AG09309 (cell line): ENCODE measurements at places on chromosomes 6 and 20.

- peak; percentile 25 for DNase-seq
Observed at GRCh38 chr6:73452107-73452461, at the start of gene CGAS. CGAS (minus strand) TSS chr6:73452297; CDS start chr6:73452181, 116 bp downstream.

- no peak for DNase-seq
Observed at GRCh38 chr6:160076009-160076408, 45.6 kb upstream of the SLC22A1 start.

DNA sequence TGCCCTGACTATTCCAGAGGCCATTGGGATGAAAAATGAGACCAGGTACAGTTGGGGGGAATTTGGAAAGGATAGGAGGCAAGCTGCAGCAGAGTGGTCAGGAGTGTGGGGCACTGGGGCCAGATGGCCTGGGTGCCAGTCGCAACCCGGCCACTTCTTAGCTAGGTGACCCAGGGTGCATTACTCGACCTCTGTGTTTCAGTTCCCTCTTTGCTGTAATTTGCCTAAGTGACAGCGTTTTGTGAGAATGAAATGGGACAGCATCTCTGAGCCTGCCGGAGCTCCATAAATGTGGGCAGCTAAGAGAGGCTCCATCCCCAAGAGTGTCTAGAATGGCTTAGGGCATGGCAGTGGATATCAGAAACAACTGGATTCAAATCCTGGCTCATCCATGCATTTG is 13.9 kb downstream of the LRFN2 start:
- DNase-seq = no peak

GRCh38 chr20:16423311-16424212 is 149.7 kb downstream of the KIF16B start:
- DNase-seq = no peak

GRCh38 chr6:31621991-31622390 is 1.5 kb downstream of the PRRC2A start:
- DNase-seq = no peak

DNA sequence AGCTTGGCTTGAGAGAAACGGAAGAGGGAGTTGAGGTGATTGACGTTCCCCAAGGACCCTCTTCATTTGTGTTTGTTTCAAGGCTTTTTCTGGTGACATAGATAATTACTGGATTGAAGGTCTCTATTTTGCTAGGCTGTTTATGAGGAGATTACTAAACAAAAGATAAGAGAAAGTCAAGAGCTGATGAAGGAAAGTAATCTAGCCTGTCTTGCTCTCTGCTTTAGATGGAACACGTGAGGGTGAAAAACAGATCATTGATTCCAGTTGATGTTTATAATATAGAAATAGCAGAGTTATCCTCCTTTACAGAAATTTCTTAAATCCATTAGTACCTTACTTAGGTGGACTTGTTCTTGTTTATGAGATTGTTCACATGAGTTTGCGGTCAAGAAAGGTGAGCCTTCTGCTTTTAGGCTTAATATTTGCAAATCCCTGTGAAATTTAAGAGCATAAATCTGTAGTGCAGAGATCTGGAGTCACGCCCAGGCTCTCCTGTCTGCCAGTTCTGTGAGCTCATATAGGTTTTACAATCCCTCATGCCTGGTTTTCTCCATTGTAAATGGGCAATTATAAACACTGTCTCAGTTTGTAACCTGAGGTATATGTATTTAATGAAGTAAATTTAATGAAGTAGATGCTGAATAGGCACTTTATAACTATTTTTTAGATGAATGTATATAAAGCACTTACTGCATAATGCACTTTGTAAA is 272.8 kb downstream of the NKAIN2 start:
- DNase-seq = no peak

- DNase-seq = no peak
Observed at GRCh38 chr6:17178754-17179529, 77.1 kb downstream of the STMND1 start.

DNA sequence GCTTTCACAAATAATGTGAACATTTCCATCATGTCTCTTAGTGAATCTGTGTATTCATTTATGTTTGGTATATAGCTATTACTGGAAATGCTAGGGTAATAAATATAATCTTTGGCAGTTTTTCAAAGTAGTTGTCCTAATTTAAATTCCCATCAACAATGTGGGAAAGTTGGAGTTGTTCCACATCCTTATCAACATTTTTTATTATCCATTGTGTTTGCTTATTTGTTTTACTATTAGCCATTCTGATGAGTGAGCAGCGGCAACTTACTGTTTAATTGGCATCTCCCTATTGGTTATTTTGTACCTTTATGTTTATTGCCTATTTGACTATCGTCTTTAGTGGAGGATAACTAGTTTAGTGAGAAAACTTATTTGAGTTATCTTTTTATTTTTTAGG is 121.1 kb upstream of the CCN2 start:
- DNase-seq = no peak

GRCh38 chr6:10580570-10580969 is 59.4 kb downstream of the GCNT2 start:
- no peak for DNase-seq

DNA sequence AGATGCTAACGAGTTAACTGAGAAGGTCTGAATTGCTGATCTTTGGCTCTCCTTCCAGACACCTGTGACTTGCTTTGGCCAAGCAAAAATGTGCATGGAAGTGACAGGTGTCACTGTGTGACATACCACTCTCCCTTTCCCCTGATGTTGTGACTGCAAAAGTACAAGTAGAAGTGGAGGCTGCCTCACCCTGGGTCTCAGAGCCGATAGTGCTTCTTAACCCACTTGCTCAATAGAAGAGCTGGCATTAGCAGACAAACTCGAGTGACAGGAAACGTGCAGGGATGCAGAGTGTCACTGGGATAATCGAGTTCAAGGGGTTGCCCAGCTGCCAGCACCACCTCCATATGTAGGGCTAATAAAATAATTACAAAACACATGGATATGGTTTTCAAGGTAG is 16.4 kb upstream of the SPO11 start:
- DNase-seq = no peak

GRCh38 chr6:11168091-11168635 is 56.6 kb upstream of the ERVFRD-1 start:
- DNase-seq = no peak

GRCh38 chr6:34491091-34491430 is 25.2 kb downstream of the PACSIN1 start:
- DNase-seq = peak; percentile 11

DNA sequence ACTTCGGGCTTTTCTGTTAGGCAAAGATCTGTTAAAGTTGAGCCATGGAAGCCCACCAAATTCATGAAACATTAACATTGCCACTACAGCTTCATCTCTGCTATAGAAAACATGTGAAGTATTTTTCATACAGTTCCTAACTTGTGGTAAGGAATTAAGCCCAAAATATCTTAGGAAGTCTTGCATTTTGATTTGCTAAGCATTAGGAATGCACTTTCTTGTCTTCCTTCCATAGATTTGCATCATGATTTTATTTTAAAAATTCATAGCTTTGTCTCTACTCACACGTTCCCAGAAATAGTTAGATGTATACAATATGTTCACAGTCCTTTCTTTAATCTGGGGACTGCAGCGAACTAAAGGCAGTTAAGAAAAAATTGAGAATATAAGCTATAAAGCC is 325.6 kb downstream of the CENPW start:
- DNase-seq = no peak
